NCI-H1048 (cell line): ENCODE measurements at places on chromosomes 5 and 9.

- no peak for DNase-seq
These were observed 4.0 kb upstream of the ZSWIM6 start for GRCh38 chr5:61327760-61328753.

DNA sequence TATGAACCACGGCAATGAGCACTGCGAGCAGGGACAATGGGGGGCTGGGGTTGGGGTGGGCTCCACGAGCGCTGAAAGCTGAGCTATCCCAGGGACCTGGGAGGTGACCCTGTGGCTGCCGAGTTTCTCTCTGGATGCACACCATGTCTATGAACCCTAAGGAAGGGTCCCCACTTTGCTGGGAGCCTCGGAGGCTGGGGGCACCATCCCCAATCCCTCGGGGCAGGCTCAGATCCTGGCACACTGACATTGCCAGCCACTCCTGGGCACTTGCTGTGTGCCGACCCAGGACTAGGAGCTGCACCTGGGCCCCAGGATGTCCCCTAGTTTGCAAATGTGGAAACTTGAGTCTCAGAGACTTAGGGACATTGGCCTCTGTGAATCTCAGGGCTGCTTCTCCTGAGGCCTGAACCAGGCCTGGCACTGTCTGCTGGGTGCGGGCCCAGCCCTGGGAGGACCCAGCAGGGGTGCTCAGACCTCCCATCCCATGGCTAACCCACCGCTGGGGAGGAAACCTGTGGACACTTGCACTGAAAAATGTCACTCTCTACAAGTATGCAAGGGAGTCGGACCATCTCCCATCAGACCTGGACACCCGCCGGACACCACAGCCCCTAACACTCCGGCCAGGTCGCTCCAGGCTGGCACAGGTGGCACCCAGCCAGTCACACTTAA lies 13.0 kb upstream of the CAMSAP1 start:
- DNase-seq = no peak

DNA sequence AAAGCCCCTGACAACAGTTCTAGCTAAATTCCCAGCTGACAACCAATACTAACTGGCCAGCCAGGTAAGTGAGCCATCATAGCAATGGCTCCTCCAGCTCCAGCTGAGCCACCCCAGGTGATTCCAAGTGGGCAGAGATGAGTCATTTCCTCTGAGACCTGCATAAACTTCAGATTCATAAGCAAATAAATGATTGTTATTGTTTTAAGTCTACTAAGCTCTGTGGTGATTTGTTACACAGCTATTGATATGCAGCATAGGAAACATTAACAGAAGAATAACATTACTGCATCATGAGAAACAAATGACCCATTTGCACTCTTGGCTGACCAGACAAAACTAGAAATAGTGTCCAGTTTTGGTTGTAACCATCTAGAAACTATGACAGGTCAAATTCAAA lies 60.3 kb downstream of the TTC39B start:
- DNase-seq = no peak

DNA sequence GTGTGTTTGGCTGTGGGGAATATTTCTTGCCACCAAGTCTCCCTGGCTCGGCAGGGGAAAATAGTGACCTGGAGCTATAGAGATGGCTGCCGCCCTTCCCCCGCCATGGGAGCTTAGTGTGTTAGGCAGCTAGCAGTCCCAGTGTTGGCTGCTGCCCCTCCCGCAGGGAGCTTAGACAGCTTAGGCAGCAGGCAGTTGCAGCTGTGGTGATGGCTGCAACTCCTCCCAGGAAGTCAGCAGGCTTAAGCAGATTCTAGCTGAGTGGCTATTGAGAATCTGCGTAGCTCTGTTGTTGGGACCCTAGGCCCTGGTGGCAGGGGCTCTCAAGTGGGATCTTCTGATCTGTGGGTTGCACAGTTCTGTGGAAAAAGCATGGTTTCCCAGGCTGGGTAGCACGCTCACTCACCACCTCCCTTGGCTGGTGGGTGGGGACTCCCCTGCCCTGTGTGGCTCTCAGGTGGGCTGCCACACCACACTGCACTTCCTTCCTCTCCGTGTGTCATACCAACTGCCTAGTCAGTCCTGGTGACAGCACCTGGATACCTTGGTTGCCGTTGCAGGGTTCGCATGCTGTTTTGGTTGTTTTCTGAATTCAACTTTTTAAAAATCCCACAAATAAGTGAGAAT lies 9.3 kb downstream of the OR1N2 start:
- no peak for DNase-seq

DNA sequence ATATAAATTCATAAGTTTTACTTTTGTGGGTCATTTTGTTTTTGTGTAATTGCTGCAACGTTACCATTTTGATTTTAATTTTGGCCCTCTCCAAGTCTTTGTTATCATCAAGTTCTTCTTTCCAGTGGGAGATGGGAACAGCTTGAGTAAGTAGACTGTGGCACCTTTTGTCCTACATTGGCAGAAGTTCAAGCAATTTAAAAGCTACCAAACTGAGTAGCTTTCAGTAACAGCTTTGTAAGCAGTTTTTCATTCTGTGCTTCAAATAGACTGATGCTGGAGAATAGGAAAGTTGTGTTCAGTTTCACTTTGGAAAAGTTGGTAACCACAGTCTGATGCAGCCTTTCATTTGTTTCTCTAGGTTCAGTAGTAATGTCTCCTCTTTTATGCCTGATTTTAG lies 47.8 kb upstream of the TMED7 start:
- no peak for DNase-seq

DNA sequence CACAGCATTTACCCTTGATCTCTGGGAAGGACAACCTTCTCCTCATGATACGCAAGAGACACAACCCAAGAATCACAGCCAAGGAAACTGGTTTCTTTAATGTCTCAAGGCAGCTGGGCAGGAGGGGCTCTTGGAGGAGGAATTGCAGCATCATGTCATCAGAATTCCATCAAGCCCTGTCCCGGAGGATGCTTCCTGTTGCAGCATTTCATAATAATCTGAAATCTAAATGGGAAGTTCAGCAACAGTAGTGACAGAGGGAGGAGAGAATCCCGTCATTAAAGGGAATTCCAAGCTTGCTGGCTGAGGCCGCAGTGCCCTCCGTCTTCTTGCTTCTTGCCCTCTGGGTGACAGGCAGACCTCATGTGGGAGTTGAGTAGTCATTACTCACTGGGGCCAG lies 192.7 kb downstream of the TENT4A start:
- no peak for DNase-seq

DNA sequence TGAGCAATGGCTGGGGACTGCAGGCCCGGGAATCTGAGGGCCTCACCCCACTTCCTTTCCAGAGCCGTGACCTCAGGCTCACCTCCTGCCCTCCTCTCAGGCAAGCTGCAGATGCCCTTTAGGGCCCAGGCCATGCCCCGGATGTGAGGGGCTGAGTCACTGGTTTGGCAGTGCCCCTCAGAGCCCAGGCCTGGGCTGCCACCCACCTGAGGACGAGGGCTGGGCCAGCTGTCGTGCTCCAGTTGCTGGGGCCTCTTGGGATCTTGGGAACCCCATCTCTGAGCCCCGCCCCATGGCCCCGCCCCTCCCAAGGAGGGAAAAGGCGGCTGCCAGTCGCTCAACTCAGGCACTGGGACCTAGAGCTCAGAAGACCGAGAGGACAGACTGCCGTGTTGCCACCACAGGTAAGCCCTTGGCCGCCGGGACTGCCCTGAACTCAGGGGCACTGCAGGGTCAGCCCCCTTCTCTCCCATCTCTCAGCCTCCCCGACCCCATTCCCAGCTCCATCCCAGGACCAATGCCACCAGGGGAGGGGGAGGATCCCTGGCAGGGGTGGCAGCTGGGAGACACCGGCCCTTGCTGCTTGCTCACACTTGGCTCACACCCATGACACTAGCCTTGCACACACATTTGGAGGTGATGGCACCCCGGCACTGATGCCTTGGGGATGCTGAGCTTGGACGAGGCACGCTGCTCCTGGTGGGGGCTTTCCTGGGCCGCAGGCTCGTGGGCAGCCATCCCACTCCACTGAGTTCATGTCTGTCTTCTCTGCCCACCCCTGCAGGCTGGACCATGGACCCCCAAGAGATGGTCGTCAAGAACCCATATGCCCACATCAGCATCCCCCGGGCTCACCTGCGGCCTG lies at the start of gene CYSRT1:
Gene CYSRT1 (plus strand): TSS at position 345 of the 865 bp plus-strand sequence. CDS start 448 bp downstream, at position 793.
- DNase-seq = no peak

DNA sequence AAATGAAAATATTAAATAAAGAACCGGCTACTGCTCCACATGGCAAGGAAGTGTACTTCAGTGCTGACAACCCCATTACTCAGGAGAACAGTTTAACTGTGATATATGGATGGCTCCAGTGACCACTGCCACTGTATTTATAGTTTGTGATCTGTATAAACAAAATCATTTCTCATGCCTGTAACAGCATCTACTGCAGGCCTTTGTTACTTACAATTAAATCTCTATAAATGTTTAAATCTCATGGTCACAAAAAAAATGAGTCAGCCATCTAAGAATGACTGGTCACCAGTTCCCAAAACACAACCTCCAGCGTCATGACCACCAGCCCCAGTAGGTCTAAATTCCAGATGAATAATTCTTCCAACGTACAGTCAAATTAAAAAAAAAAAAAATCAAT lies 24.6 kb downstream of the SERINC5 start:
- no peak for DNase-seq

DNA sequence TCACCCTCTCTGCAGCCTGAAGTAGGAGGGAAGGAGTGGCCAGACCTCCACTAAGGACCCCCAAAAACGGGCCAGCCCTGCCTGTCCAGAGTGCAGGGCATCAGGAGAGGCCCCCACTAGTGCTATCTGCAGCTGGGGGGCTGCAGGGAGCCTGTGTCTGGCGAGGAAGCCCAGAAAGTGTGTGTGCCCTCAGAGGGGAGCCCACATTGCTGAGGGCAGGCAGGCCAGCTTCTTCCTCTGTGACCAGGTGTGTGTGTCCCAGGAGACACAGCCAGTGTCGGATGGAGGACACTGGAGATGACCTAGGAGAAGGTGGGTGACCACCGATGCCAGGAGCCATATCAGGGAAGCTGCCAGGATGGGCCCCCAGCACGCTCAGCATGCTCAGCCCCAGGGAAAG lies 218.7 kb downstream of the IRX2 start:
- no peak for DNase-seq

GRCh38 chr9:83491995-83492394 lies 46.2 kb downstream of the FRMD3 start:
- no peak for DNase-seq

DNA sequence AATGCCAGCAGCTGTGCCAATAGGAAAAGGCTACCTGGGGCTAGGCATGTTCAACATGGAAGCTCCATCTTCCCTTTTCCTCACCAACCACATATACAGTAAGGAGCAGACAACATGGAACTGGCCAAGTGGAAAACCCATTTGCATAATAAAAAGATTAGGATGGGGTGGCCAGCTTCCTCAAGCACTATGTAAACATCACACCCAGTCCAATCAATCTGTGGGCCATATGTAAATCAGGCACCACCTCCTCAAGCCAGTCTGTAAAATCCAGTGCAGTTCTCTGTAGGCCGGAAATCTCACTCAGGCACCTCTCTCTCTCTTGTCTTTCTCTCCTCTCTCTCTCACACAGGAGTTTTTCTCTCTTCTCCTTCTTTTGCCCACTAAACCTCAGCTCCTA lies 360.2 kb upstream of the GRIA1 start:
- DNase-seq = no peak

DNA sequence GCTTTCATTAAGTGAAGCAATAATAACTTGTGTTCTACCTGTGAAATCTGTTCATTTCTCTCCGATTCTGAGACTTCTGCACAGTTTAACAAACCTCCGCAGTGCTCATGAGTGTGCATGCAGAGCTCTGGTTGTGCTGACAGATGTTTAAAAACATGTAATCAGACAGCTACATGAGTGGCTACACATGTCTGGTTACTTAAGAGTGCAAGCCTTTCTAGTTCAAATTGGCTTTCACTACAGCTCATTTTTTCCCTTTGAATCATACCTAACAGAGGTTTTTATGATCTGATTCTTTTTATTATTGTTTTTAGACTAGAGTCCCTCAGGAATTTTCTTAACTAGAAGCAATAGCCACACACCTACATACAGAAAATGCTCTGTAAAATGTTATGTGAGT lies 310.2 kb downstream of the ARRDC3 start:
- DNase-seq = no peak

GRCh38 chr5:139882961-139883539 lies 87.4 kb downstream of the PSD2 start:
- no peak for DNase-seq

- no peak for DNase-seq
These were observed 1466.0 kb upstream of the C9orf72 start for GRCh38 chr9:29039258-29039657.

DNA sequence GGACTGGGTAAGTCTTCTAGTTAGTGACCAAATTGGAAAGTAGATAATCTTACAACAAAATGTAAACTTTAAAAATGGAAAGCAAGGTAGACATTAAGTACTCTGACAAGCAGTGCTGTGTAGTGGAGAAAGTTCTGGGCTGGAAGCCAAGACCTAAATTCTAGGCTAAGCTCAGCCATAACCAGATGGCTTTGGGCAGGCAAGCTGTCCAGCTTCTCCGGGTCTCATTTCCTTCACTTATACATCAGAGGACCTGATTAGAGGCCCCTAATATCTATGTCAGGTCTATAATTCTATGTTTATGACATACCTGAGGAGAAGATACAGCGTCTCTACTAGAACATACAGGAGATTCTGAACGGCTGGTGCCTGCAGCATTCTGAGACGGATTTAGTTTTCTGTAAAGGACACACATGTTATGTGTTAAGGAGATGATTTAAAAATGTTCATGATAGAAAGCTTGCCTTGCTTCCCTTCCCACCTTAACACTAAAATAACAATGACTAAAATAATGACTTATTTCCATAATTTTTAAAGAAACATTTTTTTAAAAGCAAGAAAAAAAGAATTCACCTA lies 61.2 kb downstream of the ELL2 start:
- no peak for DNase-seq

- no peak for DNase-seq
These were observed 5.5 kb downstream of the FSTL4 start for GRCh38 chr5:133606835-133607234.

DNA sequence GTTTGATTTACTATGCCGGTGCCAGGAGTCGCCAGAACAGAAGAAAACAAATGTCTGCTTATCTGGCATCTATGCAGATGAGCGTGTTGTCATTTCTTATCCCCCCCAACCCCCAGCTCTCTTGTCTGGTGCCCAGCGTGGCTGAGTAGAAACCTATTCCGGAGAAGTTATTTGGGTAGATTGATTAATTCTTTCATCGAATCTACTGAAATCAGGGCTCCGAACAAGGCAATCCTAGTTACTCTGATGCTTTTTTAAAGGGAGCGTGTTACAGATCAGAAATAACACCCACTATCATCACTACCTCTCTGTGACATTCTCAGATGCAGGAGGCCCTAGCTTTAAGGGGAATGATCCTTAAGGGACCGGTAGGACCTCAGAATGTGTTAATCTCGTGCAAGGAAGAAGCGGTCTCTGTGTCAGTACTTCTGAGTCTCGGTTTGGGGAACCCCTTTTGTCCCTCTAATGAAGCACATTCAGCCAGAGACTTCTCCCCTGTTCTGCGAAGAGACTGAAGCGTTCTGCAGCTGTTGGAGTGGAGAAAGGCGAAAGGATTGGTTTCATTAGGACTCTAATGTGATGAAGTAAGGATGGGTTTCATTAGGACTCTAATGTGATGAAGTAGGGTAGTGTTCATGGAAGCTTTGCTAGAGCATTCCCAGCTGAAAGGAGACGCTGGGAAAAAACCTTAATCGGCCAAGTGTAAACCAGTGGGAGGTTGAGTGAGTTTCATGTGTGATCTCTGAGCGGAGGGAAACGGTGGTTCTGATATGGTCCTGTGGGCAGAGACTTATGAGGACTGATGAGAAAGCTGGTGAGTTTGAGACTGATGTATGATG lies 1.5 kb downstream of the PIP5K1B start:
- DNase-seq = no peak

GRCh38 chr9:129609486-129610212 lies 11.3 kb downstream of the C9orf50 start:
- no peak for DNase-seq
